ENCODE measurements at places on chromosomes 1 and 21. TPM values are rescaled to one million over a fixed set of nuclear protein-coding genes. Genes with fewer than 3 reads are reported as not detected.

IGSF5 gene
- 0.22 TPM for total RNA-seq

APOBEC4 gene
- under 0.01 TPM for total RNA-seq

RHBDL2 gene
- 0.57 TPM for total RNA-seq

HCN3 gene
- total RNA-seq = 2.0 TPM

PRAMEF8 gene
- total RNA-seq = not detected

CRB1 gene
- not detected for total RNA-seq

HES3 gene
- not detected for total RNA-seq

OR2T29 gene
- not detected for total RNA-seq

OR10X1 gene
- total RNA-seq = not detected

PALMD gene
- total RNA-seq = not detected

SPATA1 gene
- 0.88 TPM for total RNA-seq
